Mesenchymal stem cell (in vitro differentiated cells and primary cell): ENCODE measurements at places on chromosomes 2 and 18.
A peak's percentile ranks its signal among the peaks of the same experiment; 100 is the strongest.

- H3K4me1 ChIP-seq, result peaks cover 3% of the 10 kb centered on the region
- peak; percentile 89 for DNase-seq
- H3K27me3 ChIP-seq, result no peaks in the 10 kb centered on the region
Measured at GRCh38 chr2:190468814-190469569, 60.8 kb downstream of the MFSD6 start.

GRCh38 chr2:163185160-163185559, 346.6 kb upstream of the KCNH7 start:
- H3K27ac ChIP-seq, result no peak overlapping the region
- H3K36me3 ChIP-seq, result no peaks in the 10 kb centered on the region
- DNase-seq, result no peak
- no peaks in the 10 kb centered on the region for H3K4me1 ChIP-seq

- H3K27me3 ChIP-seq, result no peaks in the 10 kb centered on the region
- no peak overlapping the region for H3K27ac ChIP-seq
- peaks cover under 1% of the 10 kb centered on the region for H3K36me3 ChIP-seq
- H3K4me3 ChIP-seq, result no peak overlapping the region
- DNase-seq, result no peak
Measured at GRCh38 chr2:160355080-160355479, 138.5 kb downstream of the RBMS1 start.

DNA sequence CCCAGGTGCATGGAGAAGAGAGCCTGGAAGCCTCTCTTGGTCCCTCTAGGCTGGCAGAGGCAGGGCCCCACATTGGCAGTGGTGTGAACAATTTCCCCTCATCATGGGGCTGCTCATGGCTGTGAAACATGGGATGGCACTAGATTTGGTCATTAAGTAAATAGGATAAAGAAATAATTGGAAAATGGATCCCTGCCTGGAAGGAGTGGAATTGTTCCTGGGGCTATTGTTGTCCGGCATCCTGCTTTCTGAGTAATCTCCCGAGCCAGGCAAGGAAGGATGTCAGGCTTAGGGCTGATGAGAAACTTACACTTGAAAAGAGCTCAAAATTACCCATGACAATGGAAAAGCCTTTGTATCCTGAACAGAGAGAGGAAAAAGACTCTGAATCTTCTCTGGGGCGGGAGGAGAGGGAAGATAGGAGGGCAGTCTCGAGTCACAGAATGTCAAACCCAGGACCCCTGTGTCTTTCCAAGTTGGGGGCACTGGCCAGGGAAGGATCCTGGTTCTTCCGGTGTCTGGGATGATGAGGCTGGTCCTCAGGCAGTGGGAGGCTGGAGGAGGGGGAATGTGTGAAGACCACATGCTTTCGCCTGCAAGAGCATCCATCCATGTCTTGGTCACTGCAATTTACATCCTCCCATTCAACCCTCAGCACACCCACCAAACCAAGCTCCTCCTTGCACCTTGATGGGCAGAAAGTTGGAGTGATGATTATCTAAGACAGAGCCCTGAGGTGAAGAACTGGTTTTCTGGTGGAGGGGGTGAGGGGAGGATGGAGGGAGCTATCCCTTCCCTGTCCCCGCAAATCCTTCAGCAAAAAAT, 27.1 kb upstream of the STEAP3 start:
- peaks cover 3% of the 10 kb centered on the region for H3K4me1 ChIP-seq
- DNase-seq, result no peak
- H3K4me3 ChIP-seq, result no peak overlapping the region
- H3K27ac ChIP-seq, result no peak overlapping the region

DNA sequence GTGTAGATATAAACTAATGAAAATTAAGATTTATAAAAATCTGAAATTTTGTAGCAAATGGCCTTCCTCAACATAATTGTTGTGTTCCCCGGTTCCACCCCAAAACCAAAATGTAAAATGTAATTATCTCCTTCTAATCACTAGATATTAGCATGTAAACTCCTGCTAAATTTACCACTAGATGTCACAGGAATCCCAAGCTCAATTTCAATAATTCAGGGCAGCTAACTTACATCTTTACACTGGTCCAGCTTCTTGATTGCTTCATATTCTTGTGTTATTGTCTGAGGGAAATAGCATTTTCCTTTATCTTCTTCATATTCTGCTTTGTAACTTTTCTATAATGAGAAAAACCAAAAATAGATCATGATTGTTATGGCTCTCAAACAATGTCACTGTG, 42.6 kb downstream of the NEB start:
- H3K27me3 ChIP-seq, result no peaks in the 10 kb centered on the region
- no peaks in the 10 kb centered on the region for H3K4me1 ChIP-seq
- no peak overlapping the region for H3K27ac ChIP-seq

DNA sequence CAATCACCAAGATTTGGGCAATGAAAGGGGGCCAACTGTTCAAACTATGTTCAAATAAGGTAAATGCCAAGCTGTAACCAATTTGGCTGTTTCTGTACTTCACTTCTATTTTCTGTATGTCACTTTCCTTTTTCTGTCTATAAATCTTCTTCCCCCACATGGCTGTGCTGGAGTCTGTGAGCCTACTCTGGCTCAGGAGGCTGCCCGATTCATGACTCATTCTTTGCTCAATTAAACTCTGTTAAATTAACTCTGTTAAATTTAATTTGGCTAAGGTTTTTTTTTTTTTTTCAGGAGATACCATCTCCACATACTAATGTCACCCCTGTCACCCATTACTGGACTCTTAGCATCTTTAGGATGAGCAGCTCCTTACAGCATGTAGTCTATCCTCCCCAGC, 178.8 kb upstream of the TWIST2 start:
- no peak overlapping the region for H3K4me3 ChIP-seq
- H3K4me1 ChIP-seq, result no peaks in the 10 kb centered on the region
- H3K27me3 ChIP-seq, result no peaks in the 10 kb centered on the region
- H3K27ac ChIP-seq, result no peak overlapping the region
- H3K36me3 ChIP-seq, result no peaks in the 10 kb centered on the region
- DNase-seq, result no peak

GRCh38 chr2:6866275-6866671, 566 bp upstream of the CMPK2 start:
- peaks cover 12% of the 10 kb centered on the region for H3K4me1 ChIP-seq
- peak; percentile 37 for DNase-seq
- no peak overlapping the region for H3K27ac ChIP-seq
- H3K27me3 ChIP-seq, result no peaks in the 10 kb centered on the region
- H3K4me3 ChIP-seq, result peak overlapping the region; percentile 95
- peaks cover 4% of the 10 kb centered on the region for H3K36me3 ChIP-seq

GRCh38 chr2:170024721-170025120, 153.2 kb upstream of the MYO3B start:
- DNase-seq, result no peak
- H3K36me3 ChIP-seq, result no peaks in the 10 kb centered on the region
- no peak overlapping the region for H3K27ac ChIP-seq
- H3K4me3 ChIP-seq, result no peak overlapping the region

- no peak for DNase-seq
- H3K4me1 ChIP-seq, result no peaks in the 10 kb centered on the region
- no peaks in the 10 kb centered on the region for H3K27me3 ChIP-seq
- no peak overlapping the region for H3K4me3 ChIP-seq
- H3K27ac ChIP-seq, result no peak overlapping the region
Measured at GRCh38 chr2:21633466-21633865, 509.7 kb downstream of the TDRD15 start.

DNA sequence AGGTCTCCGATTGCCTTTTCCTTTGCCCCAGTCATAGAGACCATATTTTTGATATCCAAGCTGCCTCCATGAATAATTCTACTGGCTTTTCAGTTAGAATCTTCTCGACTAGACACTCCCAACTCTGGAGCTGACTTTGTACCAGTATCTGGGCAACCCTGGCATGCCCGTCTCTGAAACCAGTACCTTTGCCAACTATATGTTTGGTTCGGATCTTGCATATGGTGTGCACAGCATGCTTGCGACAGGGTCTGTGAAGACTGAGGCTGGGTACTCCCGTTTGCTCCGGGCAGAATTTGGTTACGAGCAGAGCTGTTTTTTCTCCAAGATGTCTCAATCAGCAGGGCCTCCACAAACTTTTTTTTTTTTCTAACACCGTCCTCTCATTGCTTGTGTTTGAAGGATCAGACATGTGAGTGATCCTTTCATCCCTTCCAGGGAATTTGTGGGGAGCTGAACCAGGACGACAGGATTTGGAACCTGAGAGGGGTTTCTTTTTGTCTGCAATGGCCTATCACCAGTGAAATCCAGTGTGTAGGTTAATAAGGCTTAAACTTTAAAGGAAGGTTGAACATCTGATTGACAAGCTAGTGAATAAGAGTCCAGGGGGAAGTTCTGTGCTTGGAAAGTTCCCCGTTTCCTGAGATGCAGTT, 322.3 kb downstream of the MYCN start:
- DNase-seq, result no peak
- H3K4me1 ChIP-seq, result no peaks in the 10 kb centered on the region
- H3K36me3 ChIP-seq, result no peaks in the 10 kb centered on the region
- no peak overlapping the region for H3K4me3 ChIP-seq
- no peaks in the 10 kb centered on the region for H3K27me3 ChIP-seq

DNA sequence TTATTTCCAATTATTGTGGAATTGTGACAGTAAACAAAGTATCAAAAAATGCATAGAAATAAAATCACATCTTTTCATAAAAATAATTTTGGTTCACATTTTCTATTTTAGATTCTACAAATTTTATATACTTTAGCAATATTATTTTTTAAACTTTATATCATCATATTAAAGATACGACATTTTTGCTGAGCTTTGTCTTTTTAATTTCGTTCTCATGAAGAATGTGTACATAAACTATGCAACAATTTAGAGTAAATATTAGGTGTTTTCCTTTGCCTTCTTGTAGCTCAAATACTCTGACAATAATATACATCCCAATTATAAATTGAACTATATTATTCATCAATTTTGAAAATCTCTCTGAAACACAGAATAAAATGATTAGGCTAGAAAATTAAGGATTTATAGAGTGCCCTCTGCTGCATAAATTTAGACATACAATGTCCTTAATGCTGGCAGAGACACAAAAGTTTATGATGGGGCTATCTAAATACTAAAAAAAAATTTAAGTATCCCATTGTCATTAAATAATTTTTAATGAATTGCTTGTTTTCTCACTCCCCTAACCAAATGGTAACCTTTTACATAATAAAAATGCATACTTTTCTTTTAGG, 45.7 kb downstream of the CCDC102B start:
- no peak overlapping the region for H3K27ac ChIP-seq
- H3K4me3 ChIP-seq, result no peak overlapping the region
- peaks cover 1% of the 10 kb centered on the region for H3K4me1 ChIP-seq
- no peak for DNase-seq
- H3K27me3 ChIP-seq, result no peaks in the 10 kb centered on the region

DNA sequence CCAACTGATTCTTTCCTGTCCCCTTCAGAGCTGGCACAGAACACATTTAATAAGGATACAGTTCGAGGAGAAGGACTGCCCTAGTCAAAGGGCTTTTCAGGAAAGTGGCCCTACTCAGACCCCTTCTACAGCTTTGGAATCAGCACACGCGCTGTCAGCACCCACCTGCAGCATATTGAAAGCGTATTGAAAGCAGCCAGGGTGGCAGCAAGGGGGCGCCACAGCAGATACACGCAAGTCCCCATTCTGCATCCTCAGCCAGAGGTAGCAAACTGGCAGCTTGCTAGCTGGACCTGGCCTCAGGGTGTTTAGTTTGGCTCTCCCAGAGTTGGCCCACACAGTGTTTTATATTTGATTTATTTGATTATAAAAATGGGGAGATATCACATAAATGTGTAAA, 101.0 kb upstream of the NT5C1B start:
- DNase-seq, result no peak
- H3K27me3 ChIP-seq, result no peaks in the 10 kb centered on the region
- H3K4me3 ChIP-seq, result no peak overlapping the region

DNA sequence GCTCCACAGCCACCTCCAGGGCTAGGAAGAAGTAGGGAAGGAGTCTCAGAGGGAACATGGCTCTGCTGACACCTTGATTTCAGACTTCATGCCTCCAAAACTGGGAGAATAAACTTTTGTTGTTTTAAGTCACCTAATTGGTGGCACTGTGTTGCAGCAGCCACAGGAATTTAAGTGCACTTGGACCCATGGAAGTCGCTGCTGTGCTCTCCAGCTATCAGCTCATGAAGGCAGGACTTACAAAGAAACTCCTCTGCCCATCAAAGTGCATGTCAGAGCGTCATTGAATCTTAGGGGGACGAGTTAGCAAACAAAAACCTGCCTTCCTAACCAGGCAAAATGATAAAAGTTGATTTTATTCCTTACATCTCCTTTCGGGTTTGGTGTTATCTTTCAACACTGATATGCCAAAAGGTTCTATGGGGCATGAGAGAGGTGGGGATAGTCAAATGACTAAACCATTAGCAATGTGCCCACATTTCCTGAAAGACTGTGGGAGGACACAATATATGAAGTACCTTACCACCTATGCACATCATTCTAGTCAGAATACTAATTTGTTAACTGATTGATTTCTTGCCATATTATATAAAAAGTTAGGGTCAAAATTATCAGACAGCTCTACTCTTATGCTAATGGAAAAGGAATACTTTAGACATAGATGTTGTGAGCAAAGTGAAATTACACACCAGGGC, 235.8 kb upstream of the TNP1 start:
- H3K27ac ChIP-seq, result no peak overlapping the region
- no peaks in the 10 kb centered on the region for H3K27me3 ChIP-seq
- H3K4me1 ChIP-seq, result no peaks in the 10 kb centered on the region
- DNase-seq, result no peak
- no peaks in the 10 kb centered on the region for H3K36me3 ChIP-seq
- no peak overlapping the region for H3K4me3 ChIP-seq

- DNase-seq, result no peak
- no peaks in the 10 kb centered on the region for H3K27me3 ChIP-seq
- H3K27ac ChIP-seq, result no peak overlapping the region
Measured at GRCh38 chr2:75986617-75987016, 275.9 kb upstream of the GCFC2 start.

- H3K27ac ChIP-seq, result no peak overlapping the region
- no peak overlapping the region for H3K4me3 ChIP-seq
- no peak for DNase-seq
- no peaks in the 10 kb centered on the region for H3K27me3 ChIP-seq
- H3K4me1 ChIP-seq, result peaks cover 19% of the 10 kb centered on the region
Measured at GRCh38 chr18:45687621-45688020, 36.4 kb upstream of the SLC14A1 start.

GRCh38 chr2:54603357-54603756, 120.1 kb upstream of the EML6 start:
- H3K27ac ChIP-seq, result peak overlapping the region; percentile 98
- no peaks in the 10 kb centered on the region for H3K27me3 ChIP-seq
- DNase-seq, result no peak
- H3K4me1 ChIP-seq, result peaks cover 39% of the 10 kb centered on the region

- peaks cover 19% of the 10 kb centered on the region for H3K4me1 ChIP-seq
- no peaks in the 10 kb centered on the region for H3K27me3 ChIP-seq
- H3K4me3 ChIP-seq, result no peak overlapping the region
Measured at GRCh38 chr2:74862020-74862964, 28.4 kb downstream of the HK2 start.
